ENCODE measurements at places on chromosomes 16 and 17. TPM values are rescaled to one million over a fixed set of nuclear protein-coding genes. Genes with fewer than 3 reads are reported as not detected.

GRCh38 chr17:19368229-19368628 is 5.7 kb upstream of the B9D1 start:
- DNase-seq, result no peak

CACNG1 gene
- total RNA-seq, result not detected

KLHL10 gene
- not detected for total RNA-seq

DNA sequence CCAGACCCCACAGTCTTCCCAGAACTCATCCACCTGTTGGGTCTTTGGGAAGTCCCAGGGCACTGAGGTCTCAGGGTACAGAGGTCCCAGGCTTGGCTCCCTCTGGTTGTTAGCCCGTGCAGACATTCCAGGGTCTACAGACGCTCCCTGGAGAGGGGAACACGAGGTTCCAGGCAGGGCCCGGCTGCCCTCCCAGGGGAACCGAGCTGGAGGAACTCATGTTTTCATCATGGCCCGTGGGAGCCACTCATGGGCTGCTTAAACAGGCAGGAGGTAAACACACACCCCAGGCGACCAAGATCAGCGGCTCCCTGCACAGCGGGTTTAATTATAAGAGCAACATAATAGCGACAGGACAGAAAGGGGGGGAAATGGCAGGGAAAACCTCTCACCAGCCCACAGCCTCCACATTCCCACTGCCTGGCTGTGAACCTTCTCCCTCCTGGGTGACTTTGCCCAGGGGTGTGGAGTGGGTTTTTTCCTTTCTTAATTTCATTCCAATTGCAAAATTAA is 36.5 kb downstream of the TRARG1 start:
- no peak for DNase-seq

- no peak for DNase-seq
Observed at GRCh38 chr16:79863128-79864031, 262.8 kb upstream of the MAF start.

DNA sequence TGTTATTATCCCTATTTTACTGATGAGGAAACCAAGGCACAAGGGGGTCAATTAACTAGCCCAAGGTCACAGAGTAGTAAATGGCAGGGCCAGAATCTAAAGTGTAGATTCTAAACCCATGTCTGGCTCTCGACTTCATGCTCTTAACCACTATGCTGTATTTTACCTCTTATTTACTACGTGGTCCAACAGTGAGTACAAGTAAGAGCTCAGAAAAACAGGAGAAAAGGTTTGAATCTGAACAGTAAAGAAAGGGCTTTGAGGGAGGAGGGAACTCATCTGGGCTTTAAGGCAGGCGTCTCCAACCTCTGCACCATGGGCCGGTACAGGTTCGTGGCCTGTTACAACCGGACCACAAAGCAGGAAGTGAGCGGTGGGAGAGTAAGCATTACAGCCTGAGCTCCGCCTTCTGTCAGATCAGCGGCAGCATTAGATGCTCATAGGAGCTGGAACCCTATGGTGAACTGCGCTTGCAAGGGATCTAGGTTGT is 62.9 kb downstream of the SMURF2 start:
- DNase-seq, result peak; percentile 81

- DNase-seq, result no peak
Observed at GRCh38 chr17:42809250-42809649, 10.6 kb downstream of the CNTD1 start.

TP53TG3F gene
- not detected for total RNA-seq

TBC1D3H gene
- not detected for total RNA-seq

DNA sequence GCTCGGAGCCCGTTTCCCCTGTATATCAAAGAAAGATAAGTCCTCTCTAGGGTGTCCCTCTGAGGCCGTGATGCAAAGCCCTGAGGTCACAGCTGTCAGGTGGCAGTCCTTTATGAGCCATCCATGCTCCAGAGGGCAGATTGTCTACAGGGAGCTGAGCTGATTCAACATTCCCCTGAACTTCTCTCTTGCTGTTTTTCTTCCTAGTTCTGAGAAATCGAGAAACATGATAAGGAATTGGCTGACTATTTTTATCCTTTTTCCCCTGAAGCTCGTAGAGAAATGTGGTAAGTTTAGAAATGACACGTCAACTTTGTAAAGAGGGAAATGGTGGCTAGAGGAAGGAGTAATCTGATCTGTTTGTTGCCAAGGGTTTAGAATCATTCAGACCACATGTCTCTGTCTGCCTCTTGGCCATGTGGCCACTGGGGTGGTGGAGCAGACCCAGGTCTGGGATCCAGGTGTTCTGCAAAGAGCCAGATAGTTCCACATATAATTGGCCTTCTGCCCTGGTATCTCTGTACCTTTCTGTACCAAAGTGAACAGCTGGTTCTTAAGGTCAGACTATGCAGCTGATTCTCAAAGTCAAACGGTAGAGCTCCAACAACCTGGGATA is 3.5 kb downstream of the CTNS start:
- DNase-seq, result no peak

- DNase-seq, result no peak
Observed at GRCh38 chr16:23317751-23318150, 15.6 kb downstream of the SCNN1B start.

DNA sequence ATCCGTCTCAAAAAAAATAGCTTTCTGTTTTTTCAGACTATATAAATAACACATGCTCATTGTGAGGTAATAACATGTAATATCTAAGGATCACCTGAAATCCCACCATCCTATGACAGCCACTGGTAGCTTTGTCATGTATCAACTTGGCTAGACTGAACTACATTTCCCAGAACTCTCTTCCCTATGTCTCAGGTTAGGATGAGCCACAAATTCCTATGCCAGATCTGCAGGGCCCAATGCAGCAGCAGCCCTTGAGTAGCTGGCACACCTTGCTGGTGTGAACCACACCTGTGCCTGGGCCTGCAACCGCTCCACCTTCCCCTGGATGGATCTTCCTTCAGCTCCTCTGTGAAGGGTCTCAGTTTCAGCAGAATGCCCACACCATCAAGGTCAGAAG is 28.1 kb downstream of the OGFOD1 start:
- no peak for DNase-seq

DNA sequence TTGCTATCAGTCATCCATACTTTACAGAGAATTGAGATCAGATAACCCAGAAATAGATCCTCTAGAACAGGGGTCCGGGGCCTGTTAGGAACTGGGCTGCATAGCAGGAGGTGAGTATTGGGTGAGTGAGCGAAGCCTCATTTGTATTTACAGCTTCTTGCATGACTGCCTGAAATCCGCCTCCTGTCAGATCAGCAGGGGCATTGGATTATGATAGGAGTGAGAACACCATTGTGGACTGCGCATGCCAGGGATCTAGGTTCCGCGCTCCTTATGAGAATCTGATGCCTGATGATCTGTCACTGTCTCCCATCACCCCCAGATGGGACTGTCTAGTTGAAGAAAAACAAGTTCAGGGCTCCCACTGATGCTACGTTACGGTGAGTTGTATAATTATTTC is 13.0 kb upstream of the SCIMP start:
- DNase-seq, result no peak

- DNase-seq, result no peak
Observed at GRCh38 chr17:55770196-55770870, 19.5 kb downstream of the PCTP start.

DNA sequence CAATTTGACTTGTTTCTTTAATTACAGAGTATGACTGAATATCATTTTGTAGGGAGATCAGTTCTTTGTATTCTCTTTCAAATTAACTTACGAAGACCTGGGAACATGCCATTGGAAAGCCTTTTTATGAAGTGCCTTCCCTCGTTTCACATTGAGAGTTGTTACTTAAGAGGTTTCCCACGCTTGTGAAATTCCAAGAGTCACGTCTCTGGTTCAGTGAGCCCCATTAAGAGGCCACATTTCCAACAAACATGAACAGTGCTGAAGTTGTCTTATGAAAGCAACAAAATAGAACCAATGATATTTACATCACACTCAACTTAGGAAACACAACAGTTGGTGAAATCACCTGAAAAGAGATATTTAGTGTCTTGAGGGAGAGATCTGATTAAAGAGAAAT is 334.1 kb downstream of the TOX3 start:
- DNase-seq, result no peak

DNA sequence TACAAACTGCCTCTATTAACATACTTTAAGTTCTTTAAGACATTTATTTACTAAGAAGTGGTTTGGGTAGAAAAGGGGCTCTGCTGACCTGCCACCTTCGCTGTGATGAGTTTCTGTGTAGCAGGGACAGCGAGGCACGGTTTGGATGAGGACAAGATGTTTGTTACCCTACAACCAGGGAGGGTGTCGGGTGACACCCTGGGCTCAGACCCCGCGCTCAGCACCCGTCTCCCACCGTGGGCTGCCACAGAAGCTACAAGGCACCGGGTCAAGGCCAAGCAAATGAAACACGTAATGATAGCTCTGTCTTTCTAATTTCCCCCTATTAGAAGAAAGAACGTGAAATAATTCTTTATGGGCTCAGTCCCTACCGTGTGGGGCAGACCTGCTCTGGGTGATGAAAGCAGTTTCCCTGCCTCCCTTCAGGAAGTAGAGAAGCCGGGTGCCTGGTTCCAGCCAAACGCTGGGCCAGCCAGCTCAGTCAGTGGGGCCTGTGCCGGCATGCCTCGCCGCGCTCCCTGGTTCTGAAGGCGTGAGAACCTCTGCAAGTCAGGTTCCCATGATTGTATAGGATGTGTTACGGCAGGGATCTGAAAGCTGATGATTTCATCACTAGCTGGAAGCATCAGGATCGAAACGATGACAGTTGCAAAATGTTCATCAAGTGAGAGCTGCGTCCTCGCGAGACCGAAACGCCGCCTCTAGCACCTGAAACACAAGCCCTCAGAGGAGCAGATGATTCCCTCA is 3.9 kb downstream of the ZNF750 start:
- no peak for DNase-seq
